ENCODE measurements at places on chromosomes 4 and X.

GRCh38 chrX:34790026-34790425, 132.9 kb upstream of the TMEM47 start:
- DNase-seq, result no peak

DNA sequence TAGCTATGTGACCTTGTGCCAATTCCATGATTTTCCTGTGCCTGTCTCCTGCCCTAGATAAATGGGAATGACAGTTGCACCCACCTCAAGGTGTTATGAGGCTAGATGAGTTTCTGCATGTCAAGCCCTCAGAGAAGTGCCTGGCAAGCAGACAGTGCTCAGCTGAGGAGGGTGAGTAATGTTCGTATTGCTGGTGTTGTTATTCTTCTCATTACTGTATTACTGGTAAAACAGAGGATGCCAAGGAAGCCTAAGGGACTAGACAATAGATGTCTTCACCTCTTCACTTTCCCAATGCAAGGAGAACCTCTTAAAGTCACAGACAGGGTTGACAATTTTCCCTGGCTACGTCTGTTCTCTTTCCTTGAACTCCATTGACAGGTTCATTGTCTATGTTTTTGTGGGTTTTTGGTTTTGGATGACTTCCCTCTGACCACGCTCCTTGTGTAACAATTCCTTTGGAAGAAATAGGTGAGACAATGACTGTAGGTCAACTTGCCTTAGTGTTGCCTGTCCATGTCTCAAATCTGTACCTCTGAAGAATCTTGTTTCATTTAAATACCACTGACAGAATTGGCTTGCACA, 19.2 kb downstream of the ETDC start:
- no peak for DNase-seq

DNA sequence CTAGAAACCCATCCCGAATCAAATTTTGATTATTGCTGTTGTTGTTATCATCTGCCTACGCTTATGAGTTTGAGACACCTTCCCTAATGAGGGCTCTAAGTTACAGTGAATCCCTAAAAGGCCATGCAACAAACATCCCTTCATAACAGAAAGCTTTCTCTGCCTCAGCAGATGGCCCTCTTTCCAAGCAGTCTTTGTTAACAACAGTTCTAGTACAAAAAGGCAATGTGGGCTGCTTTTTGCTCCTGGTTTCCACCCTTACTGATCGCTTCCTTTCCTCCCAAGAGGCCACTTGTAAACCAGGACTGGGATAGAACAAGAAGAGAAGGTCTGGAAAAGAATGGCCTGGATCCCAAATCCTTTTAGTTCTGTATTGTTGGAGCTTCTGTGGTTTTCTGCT, 24.2 kb downstream of the GPC4 start:
- no peak for DNase-seq

DNA sequence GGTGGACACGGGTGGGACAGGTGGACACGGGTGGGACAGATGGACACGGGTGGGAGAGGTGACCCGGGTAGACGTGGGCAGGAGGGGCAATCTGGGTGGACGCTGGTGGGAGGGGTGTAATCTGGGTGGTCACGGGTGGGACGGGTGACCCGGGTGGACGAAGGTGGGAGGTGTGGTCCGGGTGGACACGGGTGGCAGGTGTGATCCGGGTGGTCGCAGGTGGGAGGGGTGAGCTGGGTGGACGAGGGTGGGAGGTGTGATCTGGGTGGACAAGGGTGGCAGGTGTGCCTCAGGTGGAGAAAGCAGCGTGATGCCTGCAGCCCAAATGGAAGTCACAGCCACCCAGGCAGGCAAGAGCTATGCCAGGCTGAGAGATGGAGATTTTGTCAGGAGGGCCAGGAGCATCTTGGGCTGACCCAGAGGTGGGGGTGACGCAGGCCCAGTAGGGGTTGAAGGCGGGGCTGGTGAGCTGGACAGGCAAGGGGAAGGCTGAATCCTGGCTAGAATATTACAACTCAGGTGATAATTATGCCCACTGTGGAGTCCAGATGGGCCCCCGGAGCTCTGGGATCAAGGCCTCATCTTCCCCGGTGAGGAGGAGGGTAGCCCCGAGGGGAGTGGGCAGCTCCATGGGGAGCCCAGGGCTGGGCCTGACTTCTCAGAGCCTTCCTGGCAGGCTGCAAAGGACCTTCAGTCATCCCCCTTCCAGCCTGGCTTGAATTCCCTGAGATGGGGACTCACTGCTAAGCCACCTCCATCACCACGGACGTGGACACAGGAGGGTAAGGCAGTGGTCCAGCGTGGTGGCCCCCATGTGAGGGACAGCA, 100.0 kb downstream of the ADRA2C start:
- no peak for DNase-seq

GRCh38 chr4:113328514-113328913, 279.1 kb downstream of the ANK2 start:
- DNase-seq, result no peak

GRCh38 chr4:5373327-5373726, 322.0 kb downstream of the STK32B start:
- no peak for DNase-seq

DNA sequence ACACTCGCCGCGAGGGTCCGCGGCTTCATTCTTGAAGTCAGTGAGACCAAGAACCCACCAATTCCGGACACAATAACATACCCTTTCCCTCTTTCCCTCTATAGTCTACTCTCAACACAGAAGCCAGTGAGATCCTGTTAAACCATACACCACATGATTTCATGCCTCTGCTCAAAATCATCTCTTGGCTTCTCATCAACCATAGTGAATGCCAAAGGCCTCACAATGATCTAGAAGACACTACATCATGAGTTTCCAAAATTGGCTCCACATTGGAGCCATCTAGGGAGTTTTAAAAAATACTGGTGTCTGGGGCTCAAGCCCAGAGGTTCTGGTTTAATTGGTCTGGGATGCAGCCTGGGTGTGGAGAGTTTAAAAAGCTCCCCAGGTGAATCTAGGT, 124.5 kb downstream of the EFNB1 start:
- DNase-seq, result no peak

GRCh38 chrX:97797076-97797475, 913.4 kb downstream of the RPA4 start:
- DNase-seq, result no peak

DNA sequence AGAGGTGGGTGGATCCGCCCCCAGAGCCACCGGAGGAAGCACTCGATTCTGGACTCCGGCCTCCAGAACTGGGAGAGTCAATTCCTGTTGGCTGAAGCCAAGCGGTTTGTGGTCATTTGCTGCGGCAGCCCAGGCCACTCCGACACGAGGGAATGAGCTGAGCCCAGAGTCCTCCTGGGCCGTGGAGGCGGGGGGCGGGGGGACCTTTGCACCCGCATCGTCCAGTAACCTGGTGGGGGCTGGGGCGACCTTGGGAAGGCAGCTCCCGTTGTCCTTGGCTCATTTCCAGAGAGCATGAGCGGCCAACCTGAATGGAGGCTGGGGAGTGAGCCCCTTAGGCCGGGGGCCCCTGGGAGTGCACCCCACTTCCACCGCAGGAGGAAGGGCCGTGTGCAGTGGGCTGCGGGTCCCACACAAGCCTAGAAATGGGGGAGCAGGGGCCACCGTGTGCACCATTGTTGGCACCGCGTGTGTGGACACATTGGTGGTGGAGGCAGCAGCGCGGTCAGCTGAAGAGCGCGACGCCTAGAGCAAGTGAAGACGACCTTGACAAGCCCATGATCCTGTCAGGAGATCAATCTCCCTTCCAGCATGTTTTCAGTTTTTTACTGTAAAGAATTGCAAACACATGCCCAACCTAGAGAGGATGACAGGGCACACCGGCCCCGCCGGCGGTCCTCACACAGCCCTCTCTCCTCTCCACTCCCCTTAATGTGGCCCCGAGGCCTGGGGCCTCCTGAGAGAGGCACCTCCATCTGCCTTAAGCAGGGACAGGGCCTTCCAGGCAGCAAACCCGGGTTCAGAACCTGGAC, 19.9 kb upstream of the DUSP9 start:
- no peak for DNase-seq

GRCh38 chr4:152973629-152974467, 37.7 kb downstream of the FHDC1 start:
- DNase-seq, result no peak

GRCh38 chr4:94368459-94368858, 25.8 kb upstream of the HPGDS start:
- DNase-seq, result no peak

DNA sequence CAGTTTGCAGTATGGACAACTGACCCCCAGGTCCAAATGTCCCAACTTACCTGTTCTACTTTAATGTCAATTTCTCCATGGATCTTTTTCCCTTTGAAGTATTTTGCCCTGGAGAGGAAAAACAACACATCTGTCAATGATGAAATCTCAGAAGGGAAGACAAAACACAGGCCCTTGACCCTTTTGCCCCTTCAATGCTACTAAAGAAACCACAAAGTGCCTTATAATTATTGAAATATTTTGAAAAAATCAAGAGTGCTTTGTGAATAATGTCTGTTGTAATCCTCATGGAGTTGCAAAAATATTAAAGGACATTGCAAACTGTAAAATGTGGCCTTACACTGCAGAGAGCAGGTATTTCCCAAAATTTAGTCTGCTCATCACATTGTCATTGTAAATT, 12.6 kb downstream of the SYN1 start:
- DNase-seq, result no peak

GRCh38 chr4:184648313-184649025, 778 bp downstream of the CASP3 start:
- peak; percentile 38 for DNase-seq

DNA sequence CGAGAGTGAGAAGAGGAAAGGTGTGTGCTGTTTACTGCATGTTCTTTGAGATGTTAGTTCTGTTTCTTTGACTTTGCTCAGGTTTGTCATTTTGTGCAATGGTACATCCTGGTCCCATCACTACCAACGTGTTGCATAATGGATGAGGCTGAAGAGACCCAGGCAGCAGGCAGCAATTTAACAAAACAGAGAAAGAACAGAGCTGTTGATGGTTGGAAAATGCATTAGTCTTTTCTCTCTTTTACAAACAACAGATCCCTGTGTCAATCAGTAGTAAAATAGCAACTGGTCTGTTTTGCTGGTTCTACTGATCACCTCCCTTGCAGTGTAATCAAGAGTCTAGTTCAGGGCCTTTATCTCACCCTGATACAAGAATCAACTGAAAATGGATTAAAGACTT, 64.8 kb upstream of the LIMCH1 start:
- no peak for DNase-seq

- DNase-seq, result no peak
Measured at GRCh38 chrX:6678313-6678712, 143.4 kb upstream of the VCX3A start.

GRCh38 chrX:131565909-131566308, 22.0 kb downstream of the OR13H1 start:
- no peak for DNase-seq

- no peak for DNase-seq
Measured at GRCh38 chr4:175071123-175071522, 153.0 kb downstream of the ADAM29 start.

DNA sequence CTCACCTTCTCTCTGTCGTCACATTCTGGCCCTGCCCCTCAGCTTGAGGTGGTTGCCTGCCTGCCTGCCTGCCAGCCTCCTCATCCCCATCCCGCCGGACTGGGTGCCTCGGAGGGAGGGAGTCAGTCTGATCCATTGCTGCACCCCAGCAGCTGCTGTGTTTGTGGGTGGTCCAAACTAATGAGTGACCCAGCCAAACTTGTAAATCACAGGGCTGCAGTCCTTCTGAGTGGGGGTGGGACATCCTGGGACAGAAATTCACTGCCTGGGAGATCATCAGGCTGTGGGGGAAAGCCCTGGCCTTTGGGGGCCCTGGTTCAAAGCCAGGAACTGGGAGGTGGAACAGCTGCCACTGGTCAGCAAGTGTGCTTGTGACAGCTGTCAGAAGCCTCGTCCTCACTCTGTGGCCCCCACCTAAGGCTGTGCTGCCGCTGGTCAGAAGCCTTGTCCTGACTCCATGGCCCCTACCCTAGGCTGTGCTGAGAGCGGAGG, 5.6 kb downstream of the GPR78 start:
- DNase-seq, result no peak

Data from CD4-positive, alpha-beta T cell treated with Interleukin-2 at 100 ng/mL for 4 hours (primary cell).